Pulmonary artery endothelial cell (primary cell): ENCODE measurements at places on chromosomes 2 and 18. TPM values are rescaled to one million over a fixed set of nuclear protein-coding genes. Genes with fewer than 3 reads are reported as not detected.

DNA sequence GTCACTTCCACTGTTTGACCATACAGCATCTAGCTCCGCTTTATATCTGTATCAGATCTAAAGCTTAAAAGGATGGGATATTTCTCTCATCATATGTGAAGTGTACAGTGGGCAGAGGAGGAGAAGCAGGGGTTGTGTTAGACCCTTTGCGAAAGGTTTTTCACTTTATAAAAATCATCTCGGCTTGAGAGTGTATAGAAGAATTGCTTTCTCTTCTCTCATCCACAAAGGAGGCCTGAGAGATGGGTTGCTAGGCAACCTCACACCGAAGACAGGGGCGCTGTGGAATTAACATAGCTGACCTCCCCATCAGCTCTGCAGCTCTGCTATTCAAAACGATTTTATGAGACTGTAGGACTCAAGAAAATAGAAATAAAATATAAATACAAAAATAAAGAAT is 70.2 kb upstream of the GALNT3 start:
- no peak for DNase-seq

DNA sequence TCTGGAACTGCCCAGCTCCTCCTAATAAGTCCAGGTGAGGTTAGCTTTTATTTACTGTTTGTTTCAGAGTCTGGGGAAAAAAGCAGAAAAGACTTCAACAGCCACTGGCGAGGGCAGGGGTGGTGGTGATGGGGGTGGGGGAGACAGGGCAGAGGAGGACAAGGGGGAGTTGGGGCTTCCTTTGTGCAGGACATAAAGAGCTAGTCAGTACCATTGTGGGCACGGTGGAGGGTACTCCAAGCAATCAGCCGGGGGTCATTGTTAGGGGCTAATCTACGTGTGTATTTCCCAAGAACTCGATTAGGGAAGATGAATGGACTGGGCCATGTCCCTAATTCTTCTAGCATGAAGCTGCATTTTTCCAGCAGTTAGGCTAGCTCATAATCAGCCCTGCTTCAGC is 2.8 kb upstream of the RAX start:
- DNase-seq = no peak

DNA sequence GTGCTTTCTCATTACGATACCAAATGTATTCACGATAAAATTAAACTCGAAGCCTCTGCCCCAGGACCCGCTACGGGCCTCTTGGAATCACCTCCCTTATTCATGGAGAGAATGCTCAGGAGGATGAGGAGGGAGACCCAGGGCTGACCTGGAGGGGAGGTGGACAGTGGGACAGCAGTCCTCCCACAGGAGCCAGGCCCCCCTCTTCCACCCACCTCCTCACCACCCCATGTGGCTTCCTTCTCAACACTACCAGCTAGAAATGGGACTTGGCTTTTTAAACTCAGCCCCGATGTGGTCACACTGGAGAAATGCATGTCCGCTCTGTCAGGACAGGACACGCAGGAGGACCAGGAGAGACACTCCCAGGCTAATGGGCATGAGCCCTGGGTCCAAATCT is 147.9 kb upstream of the ID2 start:
- no peak for DNase-seq

GRCh38 chr2:54871457-54872107 is 148.1 kb downstream of the EML6 start:
- no peak for DNase-seq

- no peak for DNase-seq
These were observed 85.5 kb downstream of the SCN1A start for GRCh38 chr2:166042356-166042755.

Gene RAPGEF4
- 5.3 and 6.1 TPM in 2 replicates for total RNA-seq

Gene TRPM8
- total RNA-seq = not detected in 2 replicates

Gene UGT1A9
- total RNA-seq = not detected in 2 replicates
